ENCODE measurements at places on chromosomes 7 and 10.

- no peak for DNase-seq
Observed at GRCh38 chr7:135420786-135421185, 89.1 kb downstream of the CNOT4 start.

- no peak for DNase-seq
Observed at GRCh38 chr7:143518941-143519340, 41.3 kb downstream of the TAS2R41 start.

DNA sequence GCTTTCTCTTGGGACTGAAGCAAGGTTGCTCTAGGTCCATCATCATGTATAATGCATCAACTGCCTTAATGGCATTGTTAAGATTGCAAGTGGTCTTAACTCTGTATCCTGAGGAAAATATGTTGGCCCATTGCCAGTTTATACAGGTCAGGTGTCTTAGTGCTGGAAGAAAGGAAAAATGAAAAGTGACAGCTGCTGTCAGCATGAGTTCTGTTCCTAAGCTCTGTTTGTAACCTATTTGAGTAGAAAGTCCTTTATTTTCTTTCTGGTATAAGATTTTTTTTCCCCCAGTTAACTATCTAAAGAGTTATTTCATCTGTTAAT lies 127.2 kb downstream of the SRI start:
- DNase-seq, result no peak

- no peak for DNase-seq
Observed at GRCh38 chr7:142112086-142112485, 568 bp downstream of the MGAM2 start.

DNA sequence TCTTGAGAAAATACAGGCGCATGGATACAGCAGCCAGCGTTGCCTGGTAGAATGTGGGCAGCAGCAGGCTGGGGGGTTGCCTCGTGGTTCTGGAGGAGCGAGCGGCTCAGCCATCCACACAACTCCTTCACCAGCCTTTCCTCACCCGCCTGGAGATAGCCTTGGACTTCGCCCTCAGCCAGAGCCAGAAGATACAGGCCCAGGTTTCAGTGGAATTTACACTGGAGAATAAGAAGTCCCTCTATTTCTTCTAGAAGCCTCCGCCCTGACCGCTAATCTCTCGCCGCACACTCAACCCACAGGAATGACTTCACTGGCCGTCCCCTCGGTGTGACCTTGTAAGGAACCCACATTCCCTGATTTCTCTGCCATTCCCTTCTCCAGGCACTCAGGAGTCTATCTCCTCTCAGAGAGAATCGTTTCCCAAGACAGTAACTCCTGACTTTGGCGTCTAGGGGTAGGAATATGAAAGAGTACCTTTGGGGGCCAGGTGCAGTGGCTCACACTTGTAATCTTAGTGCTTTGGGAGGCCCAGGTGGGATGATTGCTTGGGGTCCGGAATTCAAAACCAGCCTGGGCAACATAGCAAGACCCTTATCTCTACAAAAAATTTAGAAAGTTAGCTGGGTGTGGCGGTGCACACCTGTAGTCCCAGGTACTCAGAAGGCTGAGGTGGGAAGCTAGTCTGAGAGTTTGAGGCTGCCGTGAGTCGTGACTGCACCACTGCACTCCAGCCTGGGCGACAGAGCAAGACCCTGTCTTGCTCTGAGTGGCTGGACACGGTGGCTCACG lies 52.0 kb upstream of the ECHDC3 start:
- DNase-seq, result no peak
